ENCODE measurements at places on chromosomes 3 and 15.

- DNase-seq: no peak
These were observed 132.7 kb upstream of the TRIM42 start for GRCh38 chr3:140545197-140545596.

DNA sequence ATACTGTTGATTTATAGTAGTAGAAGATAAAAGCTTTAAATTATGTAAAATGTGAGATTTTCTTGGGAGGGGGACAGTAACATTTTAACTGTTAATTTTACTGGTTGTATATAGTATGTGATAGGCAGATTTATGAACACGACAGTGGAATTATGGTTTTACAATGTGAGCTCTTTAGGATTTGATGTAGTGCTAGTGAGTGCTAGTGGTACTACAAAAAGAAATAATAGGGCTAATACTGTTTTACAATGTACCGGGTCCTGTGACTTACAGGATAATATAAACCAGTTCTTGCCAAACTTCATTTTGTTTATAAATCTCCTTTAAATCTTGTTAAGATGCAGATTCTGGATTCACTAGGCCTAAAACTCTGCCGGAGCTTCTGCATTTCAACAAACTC, 165.7 kb downstream of the TCF12 start:
- no peak for DNase-seq

DNA sequence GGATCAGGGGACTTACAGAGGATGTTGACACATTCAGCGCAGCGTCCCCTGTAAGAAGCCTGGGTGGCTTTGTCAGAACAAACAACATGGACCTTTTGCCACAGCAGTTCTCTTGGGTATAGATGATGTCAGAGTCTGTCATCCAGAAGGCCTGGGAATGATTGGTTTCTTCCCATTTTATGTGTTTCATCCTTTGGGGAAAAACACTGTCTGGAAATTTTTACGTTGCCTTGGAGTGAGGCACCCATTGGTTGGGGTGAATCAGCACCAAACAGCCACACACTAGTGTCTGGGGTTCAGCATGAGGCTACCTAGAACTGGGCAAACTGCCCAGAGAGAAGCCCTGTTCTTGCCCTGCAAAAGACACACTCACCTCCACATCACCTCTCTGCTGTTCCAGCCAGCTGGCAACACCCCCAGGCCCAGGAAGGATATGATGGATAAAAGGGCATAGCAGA, 123.0 kb downstream of the FAM43A start:
- DNase-seq: no peak

GRCh38 chr3:149080011-149080698, 6.2 kb downstream of the HLTF start:
- DNase-seq: no peak

GRCh38 chr3:43674345-43675085, 16.2 kb upstream of the ABHD5 start:
- no peak for DNase-seq

GRCh38 chr3:178084938-178085816, 451.1 kb upstream of the KCNMB2 start:
- no peak for DNase-seq

DNA sequence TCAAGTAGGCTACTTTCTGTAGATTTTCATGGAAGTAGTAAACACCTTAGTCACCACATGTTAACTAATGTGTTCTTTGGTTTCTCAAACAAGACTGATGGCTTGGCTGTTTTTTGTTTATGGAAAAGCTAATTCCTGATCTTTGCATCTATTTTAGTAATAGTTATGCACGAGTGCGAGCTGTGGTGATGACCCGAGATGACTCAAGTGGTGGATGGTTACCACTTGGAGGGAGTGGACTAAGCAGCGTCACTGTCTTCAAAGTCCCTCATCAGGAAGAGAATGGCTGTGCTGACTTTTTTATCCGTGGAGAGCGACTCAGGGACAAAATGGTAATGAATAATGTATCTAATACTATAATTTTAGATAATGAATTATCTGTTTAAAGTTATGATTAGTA, 46.6 kb downstream of the SPRED1 start:
- DNase-seq: no peak

GRCh38 chr15:41981371-41982132, 9.2 kb upstream of the EHD4 start:
- DNase-seq: no peak

DNA sequence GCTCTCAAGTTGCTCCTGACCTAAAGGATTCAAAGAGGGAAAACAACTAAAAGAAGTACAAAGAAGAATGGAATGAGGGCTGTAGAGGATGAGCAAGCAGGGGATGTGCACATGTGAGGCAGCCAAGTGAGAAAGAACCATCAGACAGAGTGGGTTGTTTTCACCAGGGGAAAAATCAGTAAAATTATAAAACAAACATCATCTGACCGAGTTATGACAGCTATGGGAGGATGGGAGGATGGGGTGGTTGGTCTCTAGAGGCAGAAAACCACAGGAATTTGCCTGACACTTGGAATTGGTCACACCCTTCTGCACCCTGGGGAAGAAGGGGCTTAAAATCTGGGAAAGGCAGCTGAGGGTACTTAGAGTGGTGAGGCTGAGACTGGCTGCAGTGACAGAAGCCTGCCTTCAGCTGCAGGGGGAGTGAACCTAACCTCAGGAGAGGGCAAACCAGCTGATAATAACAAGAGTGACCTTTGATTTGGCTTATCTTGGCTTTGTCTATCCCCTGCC, 10.1 kb downstream of the ARHGAP31 start:
- no peak for DNase-seq

- DNase-seq: no peak
These were observed 305.9 kb downstream of the CACNA2D3 start for GRCh38 chr3:54427941-54428871.

DNA sequence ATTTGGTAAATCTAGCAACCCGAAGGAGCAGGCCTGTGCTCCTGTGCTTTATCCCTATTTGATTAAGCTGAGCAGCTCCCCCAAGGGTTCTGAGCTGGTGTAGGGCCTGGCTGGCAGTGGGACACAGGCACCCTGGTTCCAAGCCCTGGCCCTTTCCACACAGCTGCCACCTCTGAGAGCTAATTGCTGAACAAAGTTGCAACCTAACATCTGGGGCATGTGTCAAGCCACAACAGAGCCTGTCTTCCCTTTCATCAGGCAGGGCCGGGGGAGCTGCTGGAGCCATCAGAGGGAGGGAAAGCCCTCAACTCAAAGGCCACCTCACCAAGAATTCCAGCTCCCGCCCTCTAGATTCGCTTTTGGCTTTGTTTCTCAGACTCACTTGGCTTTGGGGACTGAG, 17.1 kb upstream of the MRPS22 start:
- DNase-seq: no peak

DNA sequence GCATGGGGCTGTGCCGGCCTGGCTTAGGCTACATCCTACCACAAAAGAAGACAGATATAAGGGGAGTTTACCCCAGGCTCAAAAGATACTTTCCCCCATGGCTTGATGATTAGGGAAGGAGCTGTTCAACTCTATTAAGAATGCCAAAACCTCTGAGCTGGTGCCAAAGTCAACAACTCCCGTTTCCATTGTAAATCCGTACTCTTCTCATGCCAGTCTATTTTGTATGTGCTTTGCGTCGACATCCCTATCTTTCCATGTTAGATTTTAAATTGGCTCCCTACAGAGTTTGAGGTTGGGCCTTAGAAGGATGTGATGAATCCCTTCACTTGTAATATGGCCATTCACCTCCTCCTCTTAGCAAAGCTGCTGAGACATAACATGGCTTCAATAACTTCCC, 46.9 kb downstream of the RLBP1 start:
- DNase-seq: no peak

- DNase-seq: no peak
These were observed 14.8 kb upstream of the CX3CR1 start for GRCh38 chr3:39294446-39295183.

- DNase-seq: no peak
These were observed 416 bp upstream of the CORO2B start for GRCh38 chr15:68578175-68578979.

DNA sequence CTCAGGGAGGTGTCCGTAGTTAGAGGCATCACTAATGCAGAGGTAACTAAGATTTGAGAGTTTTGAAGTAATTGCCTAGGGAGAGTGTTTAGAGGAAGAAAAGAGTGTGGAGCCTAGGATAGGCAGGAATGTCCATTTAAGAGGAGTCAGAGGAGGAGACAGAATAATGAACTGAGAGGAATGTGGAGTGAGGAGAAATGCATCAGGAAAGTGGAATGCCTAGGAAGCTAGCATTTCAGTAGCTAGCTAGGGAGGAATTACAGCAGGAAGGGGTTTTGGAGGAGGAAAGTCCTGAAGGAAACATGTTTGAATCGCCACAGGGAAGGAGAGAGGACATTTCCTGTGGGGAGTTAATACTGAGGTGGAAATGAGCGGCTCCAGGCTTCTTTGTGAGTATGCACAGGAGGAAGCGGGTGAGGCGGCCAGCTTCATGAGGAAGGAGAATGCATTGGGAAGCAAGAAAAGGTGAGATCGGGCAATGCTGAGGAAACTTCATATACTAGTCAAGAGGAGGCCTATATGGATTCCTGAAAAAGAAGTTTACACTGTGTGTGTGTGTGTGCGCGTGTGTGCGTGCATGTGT, 154.3 kb downstream of the TMEM108 start:
- no peak for DNase-seq

DNA sequence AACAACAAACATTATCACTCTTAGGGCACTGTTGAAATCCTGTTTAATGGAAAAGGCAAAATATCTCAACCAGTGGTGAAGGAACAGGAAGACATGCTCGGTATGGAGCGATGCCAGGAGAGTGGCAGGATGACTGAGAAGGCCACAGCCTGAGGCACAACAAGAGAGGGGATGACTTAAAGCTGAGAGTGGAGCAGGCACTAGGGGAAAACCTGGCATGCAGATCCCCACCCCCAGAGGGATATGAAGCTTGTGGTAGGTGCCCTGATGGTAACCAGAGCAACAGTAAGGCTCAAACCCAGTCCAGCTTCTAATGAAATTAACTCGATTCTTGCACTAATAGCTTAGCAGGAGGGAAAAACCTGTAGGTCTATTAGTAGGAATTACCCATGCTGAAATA, 40.4 kb downstream of the LYSMD4 start:
- no peak for DNase-seq

GRCh38 chr15:33644304-33644703, 324.0 kb upstream of the CHRM5 start:
- DNase-seq: no peak

DNA sequence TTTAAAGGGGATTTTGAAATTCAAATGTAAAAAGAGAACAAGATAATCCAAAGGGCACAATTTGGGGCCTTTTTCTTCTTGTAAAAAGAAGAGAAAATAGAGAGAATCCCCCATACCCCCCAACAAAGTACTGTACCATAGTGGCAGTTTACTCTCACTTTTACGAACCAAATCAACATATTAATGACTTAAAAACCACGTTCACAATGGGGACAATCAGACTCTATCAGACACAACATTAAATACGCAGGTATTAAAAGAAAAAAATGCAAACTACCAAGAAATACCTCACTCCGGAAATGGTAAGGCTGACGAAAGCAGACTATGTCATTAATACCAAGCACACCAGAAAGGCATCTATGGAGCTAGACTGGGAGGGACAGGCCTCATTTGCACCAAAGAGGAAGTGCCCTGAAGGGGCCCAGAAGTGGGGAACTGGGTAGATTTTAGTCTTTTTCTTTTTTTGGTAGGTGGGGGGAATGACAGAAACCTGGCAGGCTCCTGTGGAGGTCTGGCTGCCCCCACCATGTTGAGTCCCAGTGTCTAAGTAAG, 134.3 kb downstream of the TIGIT start:
- DNase-seq: no peak

Data from activated CD4-positive, CD25-positive, alpha-beta regulatory T cell (primary cell).